ENCODE measurements at places on chromosomes 16 and 17.
A peak's percentile ranks its signal among the peaks of the same experiment; 100 is the strongest.

DNA sequence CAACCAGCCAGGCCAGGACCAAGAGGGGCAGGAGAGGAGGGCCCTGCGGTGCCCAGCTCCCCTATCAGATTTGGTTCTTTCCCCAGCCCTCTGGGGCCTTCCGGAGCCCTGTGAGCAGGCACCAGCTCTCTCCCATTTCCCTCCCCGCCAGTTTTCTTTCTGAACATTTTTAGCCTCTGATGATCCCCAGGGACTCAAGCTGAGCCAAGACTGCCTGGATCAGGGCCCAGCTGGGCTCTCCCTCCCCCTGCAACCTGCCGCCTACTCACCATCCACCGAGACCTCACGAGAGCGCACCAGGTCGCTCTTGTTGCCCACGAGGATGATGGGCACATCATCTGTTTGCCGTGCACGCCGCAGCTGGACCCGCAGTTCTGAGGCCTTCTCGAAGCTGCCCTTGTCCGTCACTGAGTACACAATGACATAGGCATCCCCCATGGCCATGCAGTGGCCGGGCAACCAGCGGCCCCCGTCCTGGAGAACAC is 2.0 kb downstream of the RRAD start:
- DNase-seq = peak; percentile 66
- H3K27ac ChIP-seq = peak overlapping the region; percentile 97
- H3K27me3 ChIP-seq = no peaks in the 10 kb centered on the region
- H3K4me3 ChIP-seq = peak overlapping the region; percentile 82
- peaks cover 12% of the 10 kb centered on the region for H3K36me3 ChIP-seq

- H3K4me3 ChIP-seq = no peak overlapping the region
- no peak overlapping the region for H3K27ac ChIP-seq
- peaks cover 4% of the 10 kb centered on the region for H3K27me3 ChIP-seq
- no peaks in the 10 kb centered on the region for H3K36me3 ChIP-seq
- DNase-seq = no peak
- H3K4me1 ChIP-seq = no peaks in the 10 kb centered on the region
Measured at GRCh38 chr16:82016263-82016662, 5.0 kb upstream of the SDR42E1 start.

DNA sequence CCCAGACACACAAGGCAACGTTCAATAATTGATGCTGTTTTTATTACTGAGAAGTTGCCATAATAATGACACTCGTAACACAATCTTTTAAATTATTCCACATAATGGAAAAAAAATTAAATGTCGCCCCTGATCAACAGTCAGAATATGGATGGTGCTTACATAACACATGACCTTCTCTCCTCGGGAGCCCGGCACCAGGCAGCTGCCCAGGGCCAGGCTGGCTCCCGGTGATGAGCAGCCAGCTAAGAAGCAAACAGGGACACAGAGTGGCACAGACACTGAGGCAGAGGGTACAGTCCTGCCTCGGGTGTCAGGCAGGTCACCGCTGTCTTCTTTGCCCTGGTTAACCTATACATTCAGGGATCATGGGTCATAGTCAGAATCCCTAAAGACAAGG is 137.9 kb downstream of the SLC39A11 start:
- no peak overlapping the region for H3K27ac ChIP-seq
- no peaks in the 10 kb centered on the region for H3K36me3 ChIP-seq
- no peaks in the 10 kb centered on the region for H3K27me3 ChIP-seq
- no peaks in the 10 kb centered on the region for H3K4me1 ChIP-seq

DNA sequence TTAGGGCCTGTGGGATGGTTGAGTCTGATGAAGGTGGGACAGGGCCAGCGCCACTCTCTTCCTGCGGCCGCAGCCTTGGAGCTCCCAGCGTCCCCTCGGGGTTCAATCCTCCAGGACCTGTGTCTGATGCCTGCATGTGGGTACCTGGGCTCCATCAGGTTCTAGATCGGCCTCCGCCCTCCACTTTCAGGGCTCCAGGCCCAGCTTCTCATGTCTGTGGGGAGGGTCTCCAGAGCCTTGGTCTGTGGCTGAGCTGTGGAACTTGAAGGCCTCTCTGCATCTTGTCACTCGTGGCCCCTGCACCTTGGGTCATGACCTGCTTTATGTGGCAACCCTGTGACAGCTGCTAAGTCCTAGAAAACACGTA is 89.8 kb upstream of the ZNF750 start:
- no peaks in the 10 kb centered on the region for H3K27me3 ChIP-seq
- peaks cover 8% of the 10 kb centered on the region for H3K4me1 ChIP-seq
- H3K36me3 ChIP-seq = peaks cover 100% of the 10 kb centered on the region
- no peak overlapping the region for H3K4me3 ChIP-seq
- DNase-seq = peak; percentile 60
